ENCODE measurements at places on chromosomes 3 and 15. TPM values are rescaled to one million over a fixed set of nuclear protein-coding genes. Genes with fewer than 3 reads are reported as not detected.

Gene CPN2
- total RNA-seq, result not detected

Gene LMAN1L
- not detected for total RNA-seq

Gene MAGEF1
- total RNA-seq, result 2.8 TPM

Gene ISLR2
- total RNA-seq, result 0.20 TPM

Gene VIPR1
- total RNA-seq, result 1.9 TPM

Gene GLDN
- total RNA-seq, result not detected

DNA sequence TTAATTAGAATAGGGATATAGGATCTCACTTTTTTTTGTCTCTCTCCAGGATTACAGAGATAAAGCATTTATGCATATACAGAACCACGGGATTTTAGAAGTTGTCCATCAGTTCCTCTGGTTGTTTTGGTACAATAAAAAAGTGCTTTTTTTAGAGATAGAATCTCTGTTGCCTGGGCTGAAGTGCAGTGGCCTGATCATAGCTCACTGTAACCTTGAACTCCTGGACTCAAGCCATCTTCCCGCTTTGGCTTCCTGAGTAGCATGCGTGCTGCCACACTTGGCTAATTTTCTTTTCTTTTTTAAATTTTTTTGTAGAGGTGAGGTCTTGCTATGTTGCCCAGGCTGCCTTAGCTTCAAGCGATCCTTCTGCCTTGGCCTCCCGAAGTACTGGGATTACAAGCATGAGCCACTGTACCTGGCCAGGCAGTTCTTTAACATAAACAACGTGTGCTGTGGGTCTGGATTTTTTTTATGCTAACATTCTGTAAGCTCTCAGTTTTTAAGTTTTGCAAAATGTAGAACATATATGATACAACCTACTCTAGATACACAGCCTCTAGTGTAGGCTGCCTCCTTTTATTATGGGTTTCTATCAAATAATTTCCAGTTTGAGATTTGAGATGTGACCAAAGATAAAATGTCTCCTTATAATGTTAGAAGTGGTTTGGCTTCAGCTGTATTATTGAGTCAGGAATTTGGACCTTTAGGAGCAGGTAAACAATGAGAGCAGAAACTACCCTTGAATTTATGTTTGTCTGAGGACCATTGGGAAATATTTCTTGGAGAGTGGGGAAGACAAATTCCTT, 57.4 kb upstream of the ULK4 start:
- DNase-seq, result no peak

DNA sequence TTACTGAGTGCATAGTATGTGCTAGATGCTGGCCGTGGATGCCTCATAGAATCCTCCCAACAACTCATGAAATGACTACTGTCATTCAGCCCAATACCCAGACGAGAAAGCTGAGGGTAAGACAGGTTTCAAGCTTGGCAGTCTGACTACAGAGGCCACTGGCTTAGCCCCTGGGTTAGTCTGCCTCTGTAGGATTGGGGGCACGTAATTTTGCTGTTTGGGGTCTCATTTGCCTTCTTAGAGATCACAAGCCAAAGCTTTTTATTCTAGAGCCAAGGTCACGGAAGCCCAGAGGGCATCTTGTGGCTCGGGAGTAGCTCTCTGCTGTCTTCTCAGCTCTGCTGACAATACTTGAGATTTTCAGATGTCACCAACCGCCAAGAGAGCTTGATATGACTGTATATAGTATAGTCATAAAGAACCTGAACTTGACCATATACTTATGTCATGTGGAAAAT, 1.0 kb upstream of the CCR5 start:
- DNase-seq, result peak; percentile 84

DNA sequence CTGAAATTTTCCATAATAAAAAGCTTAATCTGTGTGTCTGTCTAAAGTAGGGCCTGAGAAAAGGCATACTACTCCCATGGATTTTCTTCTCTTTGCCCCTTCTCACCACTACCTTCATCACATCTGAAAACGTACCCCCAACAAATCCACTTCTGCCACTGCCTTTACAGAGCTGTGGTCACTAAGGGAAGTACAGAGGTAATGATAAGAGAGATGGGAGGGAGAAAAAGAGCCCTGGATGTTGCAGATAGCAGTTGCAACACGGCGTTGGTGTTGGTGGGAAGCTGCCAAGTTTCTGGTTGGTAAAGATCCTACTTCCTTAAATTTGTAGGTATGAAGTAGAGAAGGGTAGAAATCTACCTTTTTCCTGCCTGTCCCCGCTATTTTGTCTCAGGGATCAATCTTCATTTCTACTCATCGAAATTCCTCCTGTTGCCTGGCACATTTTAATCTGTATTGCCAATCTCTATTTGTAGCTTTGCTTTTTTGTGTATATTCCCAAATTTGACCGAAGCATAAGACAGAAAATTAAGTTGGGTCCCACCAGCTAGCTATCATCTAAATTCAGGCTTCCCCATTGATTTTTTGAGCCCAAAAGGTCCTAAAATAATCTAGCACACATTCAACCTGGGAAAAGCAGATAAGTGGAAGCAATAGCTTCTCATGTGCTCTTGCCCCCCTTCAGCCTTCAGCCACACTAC, 102.9 kb downstream of the TFDP2 start:
- no peak for DNase-seq

DNA sequence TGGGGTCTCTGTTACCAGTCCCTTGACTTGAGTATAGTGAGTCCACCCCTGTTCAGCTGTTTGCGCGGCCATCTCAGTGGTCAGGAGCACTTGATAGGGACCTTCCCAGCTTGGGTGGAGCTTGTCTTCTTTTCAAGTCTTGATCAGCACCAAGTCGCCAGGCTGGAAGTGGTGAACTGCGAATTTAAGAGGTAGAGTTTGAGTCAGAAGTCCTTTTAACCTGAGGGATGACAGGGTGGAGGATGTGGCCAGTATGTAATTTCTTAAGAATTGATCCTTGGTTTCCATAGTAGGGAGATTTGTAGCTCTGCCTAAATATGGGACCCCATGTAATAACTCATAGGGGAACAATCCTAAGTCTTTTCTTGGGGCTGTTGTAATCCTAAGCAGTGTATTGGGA, 86.3 kb upstream of the XCR1 start:
- DNase-seq, result peak; percentile 60

DNA sequence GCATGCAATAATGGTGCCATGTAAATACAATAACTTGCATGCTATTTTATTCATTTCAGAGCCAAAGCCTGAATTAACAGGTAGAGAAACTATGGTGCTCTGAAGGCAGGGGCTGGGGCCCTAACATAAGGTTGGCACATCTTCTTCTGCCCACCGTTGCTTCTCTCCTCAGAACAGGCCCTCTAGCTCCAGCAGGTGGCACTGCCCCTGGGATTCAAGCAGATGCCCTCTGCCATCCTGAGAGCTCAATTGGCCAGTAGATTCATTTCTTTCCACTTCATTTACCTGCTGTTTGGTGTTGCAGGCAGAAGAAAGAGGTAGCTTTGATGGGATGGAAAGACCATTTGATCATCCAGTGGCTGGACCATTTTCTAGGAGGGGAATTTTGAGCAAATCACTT, 130.5 kb downstream of the FOXB1 start:
- no peak for DNase-seq

DNA sequence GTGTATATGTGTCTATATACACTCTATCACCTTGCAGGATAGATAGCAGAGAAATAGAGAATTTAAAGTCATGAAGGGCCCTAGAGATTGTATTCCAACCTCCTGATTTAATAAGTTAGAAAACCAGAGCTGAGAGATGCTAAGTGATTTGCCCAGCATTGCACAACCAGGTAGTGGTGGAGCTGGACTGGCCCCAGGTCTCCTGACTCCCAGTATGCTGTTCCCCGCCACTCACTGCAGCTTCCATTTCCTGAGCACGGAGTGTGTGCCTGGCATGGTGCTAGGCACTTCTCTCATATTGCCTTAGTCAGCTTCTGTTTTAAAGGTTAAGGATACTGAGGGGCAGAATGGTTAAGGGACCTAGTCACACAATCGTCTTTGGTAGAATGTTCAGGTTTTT, 129.4 kb upstream of the KLHL25 start:
- DNase-seq, result no peak

- DNase-seq, result no peak
Measured at GRCh38 chr3:126773167-126773566, 69.1 kb downstream of the CHCHD6 start.

- DNase-seq, result no peak
Measured at GRCh38 chr3:81393251-81393650, 368.2 kb downstream of the GBE1 start.

- no peak for DNase-seq
Measured at GRCh38 chr3:61863579-61863978, 302.2 kb downstream of the PTPRG start.
